ENCODE measurements at places on chromosomes 6 and 20.

- DNase-seq: no peak
Observed at GRCh38 chr20:6502219-6502618, 265.3 kb upstream of the BMP2 start.

GRCh38 chr20:21272679-21273078 is 30.5 kb upstream of the XRN2 start:
- DNase-seq: no peak

DNA sequence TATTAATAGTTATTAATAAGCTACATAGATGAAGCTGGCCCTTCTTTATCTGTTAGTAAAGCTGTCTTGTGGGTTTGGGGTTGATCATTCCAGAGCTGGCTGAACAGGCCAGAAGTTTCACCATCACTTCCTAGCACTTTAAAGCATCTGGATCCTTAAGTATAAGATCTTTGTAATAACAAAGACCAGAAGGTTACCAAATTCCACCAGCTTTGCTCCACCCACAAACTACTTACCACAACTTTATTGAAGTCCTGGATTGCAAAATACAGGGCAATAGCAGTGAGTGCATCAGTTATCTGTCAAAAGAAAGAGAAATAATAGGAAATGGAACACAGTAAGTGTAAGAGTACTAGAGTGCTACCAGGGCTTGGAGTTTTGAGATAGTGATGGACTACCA is 33.0 kb downstream of the PIGU start:
- DNase-seq: no peak

DNA sequence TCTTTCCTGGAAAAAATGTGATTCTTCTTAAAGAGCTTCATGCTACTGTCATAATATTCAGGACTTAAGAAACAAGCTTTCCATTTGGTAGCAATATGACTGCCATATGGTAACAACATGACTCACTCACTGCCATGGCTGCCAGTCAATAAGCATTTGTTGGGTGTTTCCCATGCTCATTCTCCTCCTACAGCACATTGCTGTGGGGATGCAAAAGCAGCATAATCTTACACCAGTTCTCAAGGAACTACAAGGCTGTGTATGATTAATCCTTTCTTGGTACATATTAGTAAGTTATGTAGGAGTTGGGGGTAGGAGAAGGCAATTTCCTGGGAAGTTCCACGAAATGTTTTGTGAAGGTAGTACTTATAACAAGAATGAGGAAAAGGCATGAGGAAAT is 76.7 kb downstream of the CEP162 start:
- no peak for DNase-seq

DNA sequence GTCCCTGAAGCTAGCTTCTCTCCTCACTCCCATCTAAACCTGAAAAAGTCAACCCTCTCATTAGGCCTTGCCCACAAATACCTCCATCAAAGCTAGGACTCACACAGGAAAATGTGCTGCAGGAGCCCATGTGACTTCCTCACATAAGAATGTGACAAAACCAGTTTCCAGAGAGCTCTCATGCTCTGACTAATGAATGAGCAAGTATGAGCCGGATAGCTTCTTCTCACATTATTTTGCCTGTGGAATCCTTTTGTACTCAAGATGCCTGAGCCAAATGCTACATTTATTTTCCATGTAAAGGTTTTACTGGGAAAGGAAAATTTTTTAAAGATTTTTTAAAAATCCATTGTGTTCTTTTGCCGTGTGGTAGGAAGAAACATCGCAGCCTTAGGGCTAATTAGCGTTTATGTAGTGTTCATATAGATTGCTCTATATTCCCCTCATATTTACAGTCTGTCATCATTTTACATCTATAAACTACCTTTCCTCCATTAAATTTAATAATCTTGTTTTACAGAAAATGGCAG is 68.6 kb upstream of the CCN6 start:
- DNase-seq: no peak

DNA sequence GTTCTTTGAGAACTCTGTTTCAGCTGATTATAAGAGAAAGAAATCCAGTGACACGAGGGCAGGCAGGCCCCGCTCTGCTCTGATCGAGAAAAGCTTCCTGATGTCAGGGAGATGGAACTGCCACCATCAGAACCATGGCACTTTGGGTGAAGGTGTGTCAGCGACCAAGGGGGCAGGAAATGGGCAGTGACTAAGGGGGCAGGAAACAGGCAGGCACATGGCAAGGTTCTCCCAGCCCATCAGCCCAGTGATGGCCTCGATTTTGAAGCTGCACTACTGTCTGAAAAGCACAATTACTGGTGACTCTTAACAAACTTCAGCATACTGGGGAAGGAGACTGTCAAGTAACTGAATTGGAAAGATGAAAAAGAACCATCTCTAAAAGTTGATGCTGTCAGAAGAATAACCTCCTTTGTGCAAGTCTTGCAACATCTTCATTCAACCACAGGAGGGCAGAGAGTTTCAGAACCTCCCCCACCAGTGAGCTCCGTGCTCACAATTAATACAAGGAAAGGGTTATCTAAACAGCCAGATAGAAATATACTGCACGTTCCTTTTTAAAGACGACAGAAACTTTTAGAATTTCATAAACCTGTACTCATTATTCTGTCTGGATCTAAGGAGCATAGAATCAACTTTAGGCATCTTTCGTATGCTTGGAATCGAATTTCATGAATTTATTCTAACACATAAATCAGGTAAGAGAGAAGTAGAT is 39.1 kb downstream of the TMX4 start:
- DNase-seq: no peak

GRCh38 chr6:108164815-108165706 is 761 bp upstream of the NR2E1 start:
- no peak for DNase-seq

DNA sequence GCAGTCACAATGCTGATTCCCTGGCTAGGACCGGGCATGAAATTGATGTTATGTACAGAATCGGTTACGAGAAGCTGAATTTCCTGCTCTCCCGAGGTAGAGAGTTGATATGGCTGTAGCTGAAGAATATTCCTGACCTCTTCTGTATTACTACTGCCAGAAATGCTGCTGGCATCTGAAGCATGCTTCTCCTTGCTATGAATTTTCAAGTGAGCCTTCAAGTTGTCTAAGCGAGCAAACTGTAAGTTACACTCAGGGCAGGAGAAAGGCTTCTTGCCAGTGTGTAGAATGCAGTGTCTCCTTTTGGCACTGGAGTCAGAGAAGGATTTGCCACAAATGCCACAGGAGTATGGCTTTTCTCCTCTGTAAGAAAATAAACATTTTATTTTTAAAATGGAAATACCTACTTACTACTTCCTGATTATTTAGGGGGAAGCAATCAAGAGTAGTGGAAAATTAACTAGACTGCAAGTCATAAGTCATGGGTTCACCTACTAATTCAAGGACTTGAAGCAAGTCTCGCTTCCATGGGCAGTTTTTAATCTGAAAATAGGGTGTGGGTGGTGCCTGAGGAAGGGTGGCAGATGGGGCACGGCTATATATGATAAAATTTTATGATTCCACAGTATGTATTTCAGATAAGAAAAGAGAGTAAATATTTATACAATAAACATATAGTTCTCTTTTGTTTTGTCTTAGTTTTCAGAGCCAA is 10.8 kb upstream of the MICAL1 start:
- DNase-seq: no peak

GRCh38 chr6:138588805-138589434 is 89.6 kb upstream of the NHSL1 start:
- DNase-seq: no peak

DNA sequence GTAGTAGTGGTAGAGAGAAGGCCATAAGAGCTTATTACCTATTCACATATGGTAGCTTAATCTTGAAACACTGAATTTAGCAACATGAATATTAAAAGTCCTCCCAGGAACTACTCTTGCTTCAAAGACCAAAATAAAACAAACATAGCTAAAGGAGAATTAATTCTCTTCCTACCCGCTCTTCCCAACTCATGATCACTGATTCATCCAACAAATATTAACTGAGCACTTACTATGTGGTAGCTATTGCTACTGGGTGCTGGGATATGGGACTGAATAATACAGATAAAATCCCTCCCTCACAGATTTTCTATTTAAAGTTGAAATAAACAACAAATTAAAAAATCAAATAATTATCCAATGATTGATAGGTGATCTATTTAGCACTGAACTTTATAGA is 287.1 kb downstream of the BTBD9 start:
- no peak for DNase-seq

GRCh38 chr20:13816757-13817156 is 31.9 kb downstream of the NDUFAF5 start:
- no peak for DNase-seq

Measured in NCI-H1436 treated with DMSO at 0.1 percent for 48 hours (cell line).